ENCODE measurements at places on chromosomes 13 and 19. TPM values are rescaled to one million over a fixed set of nuclear protein-coding genes. Genes with fewer than 3 reads are reported as not detected.
A peak's percentile ranks its signal among the peaks of the same experiment; 100 is the strongest.

Gene FLT3LG
- 90.6 TPM for total RNA-seq

Gene ZNF763
- total RNA-seq = 17.3 TPM

Gene KCTD4
- not detected for total RNA-seq

GRCh38 chr13:82747958-82748357 lies 1134.3 kb downstream of the SLITRK1 start:
- H3K27me3 ChIP-seq = no peaks in the 10 kb centered on the region
- no peak overlapping the region for H3K4me3 ChIP-seq
- H3K4me1 ChIP-seq = no peaks in the 10 kb centered on the region
- H3K27ac ChIP-seq = no peak overlapping the region
- no peaks in the 10 kb centered on the region for H3K36me3 ChIP-seq

DNA sequence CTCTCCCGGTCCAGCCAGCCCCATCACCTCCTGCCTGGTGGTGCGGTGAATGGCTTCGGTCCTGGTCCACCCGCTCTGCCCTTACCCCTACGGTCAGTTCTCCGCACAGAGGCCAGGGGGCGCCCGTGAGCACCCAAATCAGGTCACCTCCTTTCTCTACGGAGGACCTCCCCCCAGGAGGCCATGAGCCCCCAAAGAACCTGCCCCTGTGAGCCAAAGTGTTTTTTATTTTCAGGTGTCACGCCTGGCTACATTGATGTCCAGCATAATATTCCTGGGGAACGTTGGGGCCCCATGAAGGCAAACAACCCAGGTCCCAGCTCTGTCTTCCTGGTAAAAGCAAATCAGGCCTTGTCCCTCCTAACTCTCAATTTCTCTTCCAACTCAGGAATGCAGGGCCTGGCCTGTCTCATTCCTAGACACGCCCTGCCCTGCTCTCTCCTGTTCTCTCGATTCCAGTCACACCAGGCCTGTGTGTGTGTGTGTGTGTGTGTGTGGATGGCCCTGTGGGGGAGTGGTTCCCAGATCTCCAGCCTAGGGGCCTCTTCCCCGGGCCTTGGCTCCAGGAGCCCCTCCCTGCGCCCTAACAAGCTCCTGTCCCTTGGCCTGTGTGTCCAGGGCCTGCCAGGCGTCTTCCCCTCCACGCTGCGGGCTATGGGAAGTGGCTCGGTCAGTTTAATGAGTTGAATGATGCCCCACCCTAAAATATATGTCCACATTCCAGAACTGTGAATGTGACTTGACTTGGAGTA lies 9.7 kb upstream of the GIPC1 start:
- H3K36me3 ChIP-seq = no peaks in the 10 kb centered on the region
- H3K4me1 ChIP-seq = peaks cover 50% of the 10 kb centered on the region
- no peak overlapping the region for H3K4me3 ChIP-seq
- peak; percentile 79 for DNase-seq
- peak overlapping the region; percentile 70 for H3K27ac ChIP-seq

Measured in naive thymus-derived CD4-positive, alpha-beta T cell (primary cell).